ENCODE measurements at places on chromosomes 12 and 14.

GRCh38 chr14:32512348-32512747, 183.2 kb downstream of the AKAP6 start:
- DNase-seq: no peak

DNA sequence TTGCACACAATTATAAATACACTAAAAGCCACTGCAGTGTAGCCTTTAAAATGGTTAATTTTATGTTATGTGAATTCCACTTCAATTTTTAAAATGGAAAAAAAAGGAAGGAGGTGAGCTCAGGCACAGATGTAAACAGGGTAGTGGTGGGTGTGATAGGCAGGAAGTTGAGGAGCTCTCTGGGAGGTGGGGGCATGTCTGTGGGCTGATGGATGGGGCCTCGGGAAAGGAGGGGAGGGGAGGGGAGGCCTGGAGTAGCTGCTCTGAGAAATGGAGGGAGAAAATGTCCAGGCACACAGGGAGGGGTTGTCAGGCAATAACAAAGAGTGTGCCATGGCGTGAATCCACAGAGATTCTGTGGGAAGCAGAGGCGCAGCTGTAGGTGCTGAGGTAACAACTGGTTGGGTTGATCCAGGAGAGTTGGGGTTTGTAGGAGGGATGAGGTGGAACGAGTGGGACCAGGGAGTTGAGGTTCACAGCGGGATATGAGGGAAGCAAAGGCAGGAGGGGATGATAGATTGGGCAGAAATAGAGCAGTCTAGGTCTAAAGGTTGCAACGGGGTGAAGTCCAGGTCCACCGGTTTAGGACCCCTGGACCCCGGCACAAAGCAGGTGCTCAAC, 57.2 kb downstream of the LTBP2 start:
- no peak for DNase-seq

- no peak for DNase-seq
Observed at GRCh38 chr12:119425623-119426022, 91.1 kb downstream of the CCDC60 start.

DNA sequence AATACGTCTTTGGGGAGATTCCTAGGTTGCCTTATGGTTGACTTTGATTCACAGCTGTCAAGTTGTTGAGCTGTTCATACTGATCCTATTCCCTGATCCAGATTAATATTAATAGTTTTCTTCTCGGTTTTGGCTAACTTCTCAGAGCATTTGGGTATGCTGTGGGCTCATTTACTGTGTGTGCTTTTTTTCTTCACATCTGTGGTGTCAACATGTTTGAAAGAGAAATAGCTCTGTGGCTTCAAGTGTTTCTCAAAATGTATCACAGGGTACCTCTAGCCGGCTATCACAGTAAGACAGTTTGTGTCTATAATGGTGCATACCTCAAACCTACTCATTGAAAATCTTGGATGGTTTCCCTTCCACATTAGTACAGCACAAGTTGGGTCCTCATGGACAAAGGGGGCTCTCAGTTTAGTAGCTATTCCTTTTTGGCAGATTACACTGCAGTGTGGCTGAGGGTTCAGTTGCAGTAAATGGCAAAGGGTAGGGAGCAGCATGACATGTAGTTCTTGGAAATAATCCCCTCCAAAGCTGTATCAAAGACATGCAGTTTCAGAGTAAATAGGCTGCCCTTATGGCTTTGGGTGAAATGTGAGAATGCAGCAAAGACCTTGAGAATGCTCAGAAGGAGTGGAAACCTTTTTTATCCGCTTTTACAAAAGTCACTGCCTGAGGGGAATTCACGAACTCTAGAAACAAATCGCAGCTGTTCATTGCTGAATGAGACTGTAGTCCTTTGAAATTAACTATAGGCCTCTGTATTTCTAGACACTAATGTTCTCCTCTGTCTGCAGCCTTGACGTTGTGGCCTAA, 102.4 kb upstream of the ATF1 start:
- no peak for DNase-seq

DNA sequence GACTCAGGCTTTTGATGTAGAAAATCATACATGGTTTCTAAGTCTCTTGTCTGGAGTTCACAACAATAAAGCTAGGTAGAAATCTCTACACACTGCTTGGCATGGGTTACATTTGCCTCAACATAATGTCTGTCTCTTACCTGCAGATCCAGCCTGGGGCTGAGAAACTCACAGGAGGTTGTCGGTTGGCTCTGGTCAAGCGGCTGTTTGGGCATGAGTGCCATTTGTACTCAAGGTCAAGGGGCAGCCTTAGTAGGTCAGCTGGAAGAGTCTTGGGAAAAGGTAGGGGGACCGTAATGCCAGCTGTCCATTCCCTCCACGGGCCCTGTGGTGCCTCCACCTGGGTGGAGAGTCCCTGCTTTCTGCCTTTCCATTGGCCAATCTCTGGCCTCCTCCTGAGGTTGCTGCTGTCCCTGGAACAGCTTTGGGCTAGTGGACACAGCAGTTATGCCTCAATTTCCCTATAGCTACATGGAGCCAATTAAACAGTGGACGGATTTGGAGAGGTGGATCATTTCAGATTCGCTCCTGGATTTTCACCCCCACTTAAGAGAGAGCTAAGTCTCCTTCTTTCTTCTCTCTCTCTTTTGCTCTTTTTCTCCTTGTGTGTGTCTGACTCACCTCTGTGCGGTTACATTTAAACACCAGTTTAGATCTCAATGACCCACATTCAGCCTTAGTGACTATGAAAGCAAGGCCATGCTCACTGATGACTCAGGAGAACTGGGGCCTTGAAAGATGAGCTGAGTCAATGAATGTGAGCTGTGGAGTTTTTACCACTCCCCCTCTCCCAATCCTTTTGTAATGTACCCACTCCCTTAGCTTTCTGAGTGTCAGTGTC, 132.8 kb upstream of the HIF1A start:
- DNase-seq: peak; percentile 84

DNA sequence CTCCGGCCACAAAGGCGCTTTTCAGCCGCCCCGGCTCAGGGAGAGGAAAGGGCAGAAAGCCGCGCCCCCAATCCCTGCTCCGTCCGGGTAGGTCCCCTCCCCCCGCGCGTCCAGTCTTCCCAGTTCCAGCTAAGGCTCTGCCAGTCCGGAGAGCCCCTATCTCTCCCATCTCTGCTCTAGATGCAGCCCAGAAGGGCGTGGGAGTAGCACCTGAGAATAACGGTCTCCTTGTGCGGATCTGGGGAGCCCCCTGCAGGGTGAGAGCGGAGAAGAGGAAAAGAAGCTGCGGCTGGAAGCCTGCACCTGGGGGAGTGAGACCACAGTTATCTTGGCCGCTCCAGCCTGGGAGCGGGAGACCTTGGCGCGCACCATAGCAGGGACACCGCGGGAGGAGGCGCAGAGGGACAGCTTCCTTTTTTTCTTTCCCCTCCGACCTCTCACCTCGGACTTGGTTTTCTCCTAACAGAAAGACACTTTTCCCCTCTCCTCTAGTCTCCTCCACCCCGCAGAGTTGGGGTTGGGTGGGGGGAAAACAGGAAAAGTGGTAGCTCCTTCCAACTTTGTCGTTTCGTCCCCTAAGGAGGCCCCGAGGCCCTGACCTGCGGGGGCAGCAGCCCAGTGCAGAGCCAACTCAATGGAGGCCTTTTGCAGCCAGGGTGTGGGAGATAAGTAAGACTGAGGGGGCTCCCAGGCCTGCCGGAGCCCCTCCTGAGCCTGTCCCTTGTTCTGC, 2.4 kb downstream of the DHH start:
- DNase-seq: no peak

DNA sequence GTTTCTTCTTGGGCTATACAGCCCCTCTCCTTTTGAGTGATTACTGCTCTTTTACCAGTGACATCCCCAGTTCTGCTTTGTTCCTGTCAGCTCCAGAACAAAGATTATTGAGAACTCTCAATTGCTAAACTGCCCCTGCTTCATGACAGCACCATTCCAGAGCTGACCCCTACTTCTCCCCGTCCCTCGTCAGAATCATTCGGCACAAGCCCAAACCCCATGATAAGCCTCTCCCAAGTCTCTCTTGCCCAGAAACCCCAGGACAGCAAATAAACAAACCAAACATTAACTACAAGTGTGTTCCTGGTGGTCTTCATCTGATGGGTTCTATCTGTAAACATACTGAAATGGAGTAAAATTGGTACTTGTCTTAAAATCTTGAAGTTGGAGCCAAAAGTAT, 9.3 kb upstream of the DLGAP5 start:
- no peak for DNase-seq

DNA sequence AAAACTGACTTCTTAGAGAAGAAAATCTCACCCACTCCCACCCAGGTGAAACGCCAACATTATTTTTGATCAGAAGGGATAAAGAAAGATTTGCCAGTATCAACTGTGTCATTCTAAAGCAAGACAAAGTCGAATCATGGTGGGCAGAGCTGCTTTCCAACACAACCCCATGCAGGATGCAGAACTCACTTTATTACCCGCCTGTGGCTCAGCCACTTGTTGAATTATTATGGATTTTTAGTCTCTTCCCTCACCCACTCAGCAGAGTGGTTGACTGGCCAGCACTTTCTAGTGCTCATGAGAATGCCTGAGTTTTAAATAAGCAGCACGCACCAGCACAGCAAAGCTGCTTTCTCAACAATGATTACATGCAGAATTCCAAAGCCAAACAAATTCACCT, 32.1 kb downstream of the CRACR2A start:
- DNase-seq: no peak

DNA sequence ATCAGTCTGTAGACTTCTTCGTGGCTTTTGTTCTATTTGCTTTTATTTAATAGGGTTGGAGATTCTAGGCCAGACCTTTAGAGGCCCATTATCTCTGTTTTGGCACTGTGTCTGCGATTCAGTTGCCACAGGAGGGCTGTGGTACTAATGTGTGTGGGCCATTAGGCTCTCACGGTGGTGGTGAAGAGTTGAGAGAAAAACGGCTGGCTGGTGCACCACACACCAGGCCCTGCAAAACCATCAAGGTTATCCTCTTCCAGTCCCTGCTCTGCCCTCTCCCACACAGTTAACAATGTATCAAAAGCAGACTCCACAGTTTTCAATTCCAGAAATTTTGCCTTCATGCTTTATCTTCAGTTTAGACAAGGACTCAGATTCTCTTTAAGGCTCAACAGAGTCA, 97.7 kb downstream of the MYF5 start:
- no peak for DNase-seq

- no peak for DNase-seq
Observed at GRCh38 chr12:117518594-117519270, 157.3 kb upstream of the NOS1 start.

- DNase-seq: no peak
Observed at GRCh38 chr12:16608946-16609539, 3.1 kb upstream of the LMO3 start.

- DNase-seq: peak; percentile 56
Observed at GRCh38 chr14:72291908-72292688, 359.9 kb downstream of the RGS6 start.

DNA sequence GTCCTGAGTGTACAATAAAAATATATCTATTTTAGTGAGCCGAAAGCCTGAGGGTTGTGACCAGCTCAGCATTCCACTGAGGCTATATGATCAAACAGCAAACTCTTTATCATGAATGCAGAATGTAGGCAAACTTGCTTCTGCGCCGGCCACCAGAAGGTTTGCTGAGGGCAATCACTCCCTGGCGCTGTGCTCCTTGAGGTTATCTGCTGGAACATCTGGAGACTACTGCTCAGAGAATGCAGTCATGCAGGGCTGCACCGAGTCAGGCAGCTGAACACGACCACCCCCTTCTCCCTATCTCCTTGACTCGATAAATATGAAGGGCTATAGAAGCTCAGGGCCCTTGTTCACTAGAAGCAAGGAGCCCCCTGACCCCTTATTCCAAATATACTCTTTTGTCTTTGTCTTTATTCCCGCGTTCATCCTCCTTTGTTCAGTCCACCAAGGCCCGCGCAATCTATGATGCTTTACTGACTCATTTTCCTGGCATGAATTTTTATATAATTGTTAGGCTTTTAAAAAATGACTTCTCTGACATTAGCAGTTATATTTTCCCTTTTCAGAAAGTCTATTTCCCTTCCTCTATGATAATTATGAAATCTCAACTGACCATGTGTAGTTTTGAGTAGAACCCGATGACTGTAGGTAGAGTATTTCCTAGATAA, 1089.3 kb downstream of the SLC16A7 start:
- DNase-seq: no peak

DNA sequence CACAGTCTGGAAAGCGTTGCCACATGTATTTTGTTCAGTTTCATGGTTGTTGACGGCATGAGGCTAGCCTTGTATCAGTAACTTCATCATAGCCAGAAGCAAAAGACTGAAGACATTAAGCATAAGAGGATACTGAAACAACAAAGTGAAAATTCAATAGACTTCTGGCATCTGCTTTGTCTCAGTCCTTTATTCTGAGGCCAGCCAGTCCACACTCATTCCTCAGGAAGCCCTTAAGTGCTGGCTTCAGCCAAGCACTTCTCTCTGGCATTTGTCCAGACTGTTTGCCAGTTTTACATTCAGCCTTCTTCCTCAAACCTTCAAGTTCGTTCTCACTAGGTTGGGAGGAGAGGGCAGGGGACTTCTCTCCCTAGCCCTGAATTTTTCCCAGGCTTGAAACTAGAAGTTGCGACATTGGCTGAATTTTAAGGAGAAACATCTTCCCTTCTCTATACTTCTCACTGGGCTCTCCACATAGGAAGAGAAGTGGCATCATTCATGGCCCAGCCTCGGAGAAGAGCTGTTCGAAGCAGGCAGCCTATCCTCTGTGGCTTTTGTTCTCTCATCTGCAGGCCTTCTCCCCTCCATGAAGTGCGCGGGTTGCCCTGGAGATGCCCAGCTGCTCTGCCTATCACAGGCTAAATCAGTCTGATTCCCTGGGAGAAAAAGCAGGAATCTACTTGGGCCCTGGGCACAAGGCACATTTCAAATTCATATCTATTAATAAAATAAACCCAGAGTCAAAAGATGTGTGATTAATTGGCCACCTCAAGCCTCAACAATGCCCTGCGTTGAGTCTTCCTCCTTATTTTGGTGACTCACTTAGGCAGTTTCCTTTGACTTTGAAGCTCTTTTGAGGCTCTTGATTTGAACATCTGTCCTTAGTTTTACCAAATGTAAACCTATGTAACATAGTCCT, 130.9 kb upstream of the PLEKHA5 start:
- peak; percentile 12 for DNase-seq

GRCh38 chr12:46149079-46149464, 119.8 kb downstream of the SLC38A1 start:
- DNase-seq: no peak

- no peak for DNase-seq
Observed at GRCh38 chr14:74080820-74081460, 3.3 kb downstream of the ALDH6A1 start.

GRCh38 chr12:56585098-56585497, 45.0 kb downstream of the BAZ2A start:
- DNase-seq: no peak

DNA sequence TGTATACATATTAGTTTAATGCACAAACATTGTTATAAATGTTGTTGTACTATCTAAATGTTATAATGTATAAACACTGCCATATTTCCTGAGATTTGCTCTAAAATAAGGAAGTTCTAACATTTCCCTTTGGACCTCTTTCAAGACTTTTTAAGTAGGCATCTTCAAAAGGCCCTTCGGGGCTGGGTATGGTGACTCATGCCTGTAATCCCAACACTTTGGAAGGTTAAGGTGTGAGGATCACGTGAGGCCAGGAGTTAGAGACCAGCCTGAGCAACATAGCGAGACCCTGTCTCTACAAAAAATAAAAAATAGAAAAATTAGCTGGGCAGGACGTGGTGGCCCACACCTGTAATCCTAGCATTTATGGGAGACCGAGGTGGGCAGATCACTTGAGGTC, 35.5 kb downstream of the FBLN5 start:
- no peak for DNase-seq

All from suppressor macrophage (primary cell).